Esophagus mucosa (tissue), 1 donor: ENCODE measurements at places on chromosomes 2 and 18.

DNA sequence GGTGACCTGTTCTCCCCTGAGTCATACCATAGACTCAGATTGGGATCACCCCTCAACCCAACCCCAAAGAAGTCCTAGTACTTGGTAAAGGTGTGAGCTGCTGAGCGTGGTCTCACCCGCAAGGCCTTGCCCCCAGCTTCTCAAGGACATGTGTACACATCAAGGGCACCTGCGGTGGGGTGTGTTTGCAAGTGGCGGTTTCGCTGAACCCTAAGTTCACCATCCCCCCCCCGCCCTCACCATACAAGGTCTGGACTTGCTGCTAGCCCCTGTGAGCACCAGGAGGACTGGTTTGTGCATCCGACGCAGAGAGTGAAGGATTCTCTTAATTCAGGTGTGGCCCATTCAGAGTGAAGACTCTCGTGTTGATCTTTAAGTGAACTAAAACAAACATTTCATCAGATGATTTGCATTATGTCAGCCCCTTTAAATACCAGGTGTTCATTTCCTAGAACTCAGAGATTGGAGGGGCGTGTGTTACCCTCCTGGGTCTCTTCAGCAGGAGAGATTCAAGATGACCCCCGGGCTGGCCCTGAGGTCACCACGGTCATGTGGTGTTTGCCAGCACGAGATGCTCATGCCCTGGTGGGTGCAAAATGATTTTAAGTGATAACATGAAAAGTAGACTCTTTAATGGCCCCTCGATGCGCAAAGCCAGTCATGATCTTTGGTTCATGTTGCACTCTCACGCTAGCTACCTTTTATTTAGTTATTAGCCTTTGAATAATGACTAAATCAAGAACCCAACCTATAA is 27.8 kb downstream of the MTERF4 start:
- no peak for ATAC-seq

DNA sequence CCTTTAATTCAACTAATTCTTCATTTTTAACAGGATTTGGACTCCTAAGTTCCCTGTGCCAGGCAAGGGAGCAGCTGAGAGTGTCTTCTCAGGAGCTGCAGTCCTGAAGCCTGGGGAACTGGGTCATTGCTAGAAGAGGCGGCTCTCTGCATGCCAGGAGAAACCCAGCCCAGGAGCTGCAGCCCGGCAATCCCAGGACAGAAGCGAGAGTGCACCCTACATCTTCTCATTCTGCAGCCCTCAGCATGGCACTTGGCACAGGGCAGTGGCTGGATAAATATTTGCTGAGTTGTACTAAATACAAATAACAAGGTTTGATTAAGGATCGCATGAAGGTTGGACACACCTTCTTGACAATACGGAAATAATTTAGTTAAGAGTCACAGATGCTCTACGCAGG is 244.9 kb upstream of the PXDN start:
- no peak for ATAC-seq

GRCh38 chr2:108553209-108553919 is 19.1 kb downstream of the LIMS1 start:
- ATAC-seq, result no peak

- ATAC-seq, result no peak
These were observed 28.8 kb downstream of the SP140 start for GRCh38 chr2:230254152-230254881.

DNA sequence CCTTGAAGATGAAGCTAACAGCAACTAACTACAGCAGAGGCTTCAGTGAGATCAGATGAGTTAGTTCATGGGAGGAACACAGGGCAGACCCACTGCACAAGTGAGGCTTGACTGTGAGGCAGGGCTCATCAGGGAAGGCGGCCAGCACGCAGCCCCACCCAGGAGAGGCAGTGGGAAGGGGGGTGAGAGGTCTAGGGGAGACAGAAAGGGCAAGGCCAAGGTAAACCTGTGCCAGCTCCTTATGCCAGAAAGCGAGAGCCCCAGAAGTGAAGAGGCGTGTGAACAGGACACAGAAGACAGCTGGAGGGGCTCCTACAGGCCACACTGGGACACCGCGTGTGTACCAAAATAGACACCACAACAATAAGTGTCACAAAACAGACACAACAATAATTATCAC is 48.6 kb downstream of the ANO7 start:
- ATAC-seq, result no peak

DNA sequence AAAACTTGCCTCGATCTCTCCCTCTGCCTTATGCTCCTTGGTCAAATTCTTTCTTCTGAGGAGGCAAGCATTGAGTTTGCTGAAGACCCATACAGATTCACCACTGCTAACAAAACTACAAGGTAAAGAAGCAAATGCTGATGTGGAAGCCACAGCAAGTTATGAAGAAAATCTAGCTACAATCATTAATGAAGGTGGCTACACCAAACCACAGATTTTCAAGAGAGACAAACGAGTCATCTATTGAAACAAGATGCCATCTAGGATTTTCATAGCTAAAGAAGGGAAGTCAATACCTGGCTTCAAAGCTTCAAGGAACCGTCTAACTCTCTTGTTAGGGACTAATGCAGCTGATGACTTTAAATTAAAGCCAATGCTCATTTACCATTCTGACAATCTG is 203.2 kb downstream of the METTL4 start:
- no peak for ATAC-seq

GRCh38 chr2:8403876-8404275 is 278.0 kb upstream of the ID2 start:
- no peak for ATAC-seq

DNA sequence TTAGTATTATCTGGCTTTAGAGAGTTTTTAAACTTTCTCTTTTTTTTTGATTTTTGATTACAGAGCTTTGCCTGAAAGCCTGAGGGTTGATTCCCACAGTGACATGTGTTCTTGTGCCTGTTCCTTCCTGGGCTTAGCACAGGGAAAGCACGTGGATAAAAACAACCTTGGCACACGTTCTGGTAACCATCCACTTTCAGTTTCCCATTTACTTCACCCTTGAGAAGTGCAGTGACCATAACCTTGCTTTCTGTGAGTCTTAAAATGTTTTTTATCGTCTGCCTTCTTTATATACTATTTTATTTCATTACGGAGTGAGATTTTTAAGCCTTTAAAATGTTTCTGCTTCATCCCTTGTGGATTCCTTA is 11.5 kb downstream of the CD226 start:
- no peak for ATAC-seq

DNA sequence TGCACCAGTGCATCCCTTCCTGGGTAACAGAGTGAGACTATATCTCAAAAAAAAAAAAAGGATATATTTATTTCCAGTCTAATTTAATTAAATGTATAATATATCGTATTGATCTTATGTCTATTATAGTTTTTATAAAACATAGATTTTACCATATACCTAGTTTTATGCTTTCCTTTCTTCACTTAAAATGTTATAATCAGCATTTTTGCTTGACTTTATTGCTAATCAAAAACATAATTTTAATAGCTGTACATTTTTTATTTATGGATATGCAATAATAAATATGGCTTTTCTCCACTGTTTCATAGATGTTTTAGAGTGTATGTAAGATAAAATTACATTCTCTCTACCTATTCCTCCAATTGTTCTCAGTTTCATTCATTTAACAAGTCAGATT is 958.0 kb downstream of the EPHA4 start:
- ATAC-seq, result no peak

DNA sequence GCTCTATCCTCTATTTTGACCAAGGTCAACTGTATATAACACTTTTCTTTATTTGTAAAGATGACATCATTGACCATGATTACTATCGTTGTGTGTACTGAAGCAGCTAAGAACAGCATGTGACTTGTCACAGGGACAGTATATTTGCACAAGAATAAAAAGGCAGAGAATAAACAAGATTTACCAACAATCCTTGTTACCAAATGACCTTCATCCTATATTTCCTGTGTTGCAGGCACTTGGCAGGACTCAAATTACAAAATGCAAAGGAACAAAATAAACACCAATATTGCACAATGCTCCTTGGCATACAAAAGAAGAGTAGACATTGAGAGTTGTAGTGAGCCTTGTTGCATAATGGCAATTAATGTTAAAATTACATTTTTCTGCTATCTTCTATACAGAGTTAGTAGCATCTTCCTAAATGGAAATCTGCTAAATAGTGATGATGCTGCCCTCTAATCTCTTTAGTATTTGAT is 61.8 kb downstream of the RFTN2 start:
- peak; percentile 68 for ATAC-seq

- no peak for ATAC-seq
These were observed 248.5 kb downstream of the RNF144A start for GRCh38 chr2:7165736-7166135.

DNA sequence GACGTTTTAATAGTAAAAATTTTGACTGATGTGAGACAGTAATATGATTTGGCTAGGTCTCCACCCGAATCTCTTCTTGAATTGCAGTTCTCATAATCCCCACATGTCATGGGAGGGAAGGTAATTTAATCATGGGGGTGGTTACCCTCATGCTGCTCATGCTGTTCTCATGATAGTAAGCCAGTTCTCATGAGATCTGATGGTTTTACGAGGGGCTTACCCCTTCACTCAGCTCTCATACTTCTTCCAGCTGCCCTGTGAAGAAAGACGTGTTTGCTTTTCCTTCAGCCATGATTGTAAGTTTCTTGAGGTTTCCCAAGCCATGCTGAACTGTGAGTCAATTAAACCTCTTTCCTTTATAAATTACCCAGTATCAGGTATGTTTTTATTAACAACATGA is 327.0 kb upstream of the CDH7 start:
- no peak for ATAC-seq

- no peak for ATAC-seq
These were observed 500.8 kb upstream of the ZEB2 start for GRCh38 chr2:145020694-145021093.

- no peak for ATAC-seq
These were observed 170.6 kb upstream of the MYT1L start for GRCh38 chr2:2501454-2502200.

DNA sequence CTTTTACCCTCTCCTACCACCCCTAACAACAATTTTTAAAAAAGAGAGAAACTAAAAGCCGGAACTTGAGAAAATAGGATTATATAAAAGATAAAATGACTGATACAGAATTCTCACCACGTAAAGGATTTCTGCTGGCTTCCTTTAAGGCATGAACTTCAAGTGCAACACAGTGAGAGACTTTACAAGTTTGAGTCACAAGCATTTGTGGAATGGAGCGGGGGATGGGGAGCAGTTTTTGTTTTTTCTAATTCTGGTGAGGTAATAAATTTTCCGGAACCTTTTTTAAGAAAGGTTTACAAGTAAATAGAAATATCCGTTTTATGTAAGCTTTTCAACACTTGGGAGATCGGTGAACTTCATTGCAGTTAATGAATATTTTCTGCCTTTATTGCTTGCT is 1.8 kb upstream of the CDH2 start:
- ATAC-seq, result no peak

- no peak for ATAC-seq
These were observed 19.4 kb downstream of the COL4A3 start for GRCh38 chr2:227183657-227184367.

DNA sequence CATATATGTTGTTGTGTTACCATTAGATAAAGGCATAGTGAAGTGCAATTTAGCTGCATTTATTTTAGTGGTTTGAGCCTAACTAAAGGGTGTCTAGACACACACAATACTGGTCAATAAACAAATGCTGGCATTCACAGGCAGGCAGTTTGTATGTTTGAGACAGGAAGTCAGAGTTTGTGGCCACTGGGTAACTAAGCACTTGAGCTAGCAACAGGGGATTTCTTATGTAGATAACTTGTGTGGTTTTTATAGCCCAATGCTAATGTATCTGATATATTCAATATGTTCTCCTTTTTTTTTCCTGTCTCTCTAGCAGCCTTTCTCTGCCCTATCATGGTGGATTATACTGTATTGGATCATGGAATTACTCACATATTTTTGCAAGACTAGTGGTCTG is 38.1 kb downstream of the LRRTM4 start:
- no peak for ATAC-seq

DNA sequence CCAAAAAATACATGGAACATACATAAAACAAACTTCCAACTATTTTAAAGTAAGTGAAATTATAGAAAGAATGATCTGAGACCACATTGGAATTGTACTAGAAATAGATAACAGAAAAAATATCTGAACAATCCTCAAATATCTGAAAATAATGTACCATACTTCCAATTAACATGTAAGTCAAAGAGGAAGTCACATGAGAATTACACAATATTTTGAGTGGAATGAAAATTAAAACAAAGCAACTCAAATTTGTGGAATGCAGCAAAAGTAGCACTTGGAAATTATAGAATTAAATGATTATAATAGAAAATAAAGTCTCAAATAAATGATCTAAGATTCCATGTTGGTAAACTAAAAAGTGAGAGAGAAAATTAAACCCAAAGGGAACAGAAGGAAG is 38.3 kb upstream of the CTIF start:
- ATAC-seq, result no peak

DNA sequence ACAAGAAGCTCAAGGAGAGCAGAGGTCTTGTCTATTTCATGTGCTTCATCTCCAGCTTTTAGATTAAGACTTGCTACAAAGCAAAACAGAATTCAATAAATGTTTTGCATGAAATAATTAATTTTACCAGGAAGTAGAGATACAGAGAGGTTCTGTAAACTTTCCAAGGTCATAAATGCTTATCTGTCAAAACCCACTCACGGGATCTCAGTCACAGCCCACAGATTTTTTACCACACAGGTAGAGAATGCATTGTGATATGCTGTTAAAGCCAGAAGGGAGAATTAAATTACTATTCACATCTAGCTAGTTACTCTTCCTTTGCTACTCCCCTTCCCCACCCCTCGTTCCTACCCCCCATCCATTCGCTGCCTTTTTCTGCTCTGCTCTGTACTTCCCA is 205.5 kb downstream of the DNAH7 start:
- ATAC-seq, result no peak

GRCh38 chr18:48819276-48819675 is 131.5 kb downstream of the SMAD7 start:
- peak; percentile 31 for ATAC-seq

DNA sequence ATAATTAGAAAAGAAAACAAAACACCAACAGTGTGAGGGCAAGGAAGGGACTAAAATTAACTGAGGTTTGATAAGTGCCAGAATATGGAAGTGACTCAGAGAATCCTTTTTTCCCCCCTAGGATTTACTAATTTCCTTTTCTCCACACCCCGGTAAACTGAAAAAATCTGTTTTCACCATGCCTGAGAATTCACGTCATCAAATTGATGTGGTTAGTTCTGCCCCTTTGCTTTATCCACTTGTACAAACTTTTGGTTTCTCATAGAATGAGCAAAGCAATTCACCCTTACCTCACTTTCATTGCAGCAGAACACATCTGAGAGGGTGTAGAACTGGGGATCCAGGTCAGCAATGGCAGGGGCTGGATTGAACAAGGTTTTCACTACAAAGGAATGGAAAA is 57.8 kb downstream of the RBKS start:
- ATAC-seq, result no peak

GRCh38 chr18:56575819-56576663 is 62.4 kb downstream of the TXNL1 start:
- ATAC-seq, result peak; percentile 60
